ENCODE measurements at places on chromosomes 2 and 18. TPM values are rescaled to one million over a fixed set of nuclear protein-coding genes. Genes with fewer than 3 reads are reported as not detected.

TWIST2 gene
- not detected for total RNA-seq

GTF2A1L gene
- total RNA-seq: not detected

LRP1B gene
- not detected for total RNA-seq

GRCh38 chr2:119838179-119838578 is 78.5 kb downstream of the PTPN4 start:
- H3K4me1 ChIP-seq: peaks cover 44% of the 10 kb centered on the region
- H3K4me3 ChIP-seq: no peak overlapping the region
- no peak overlapping the region for H3K27ac ChIP-seq
- H3K27me3 ChIP-seq: no peaks in the 10 kb centered on the region

GRCh38 chr2:235577404-235578330 is 83.8 kb downstream of the AGAP1 start:
- DNase-seq: no peak
- no peaks in the 10 kb centered on the region for H3K4me1 ChIP-seq
- no peaks in the 10 kb centered on the region for H3K36me3 ChIP-seq
- no peaks in the 10 kb centered on the region for H3K27me3 ChIP-seq

DNA sequence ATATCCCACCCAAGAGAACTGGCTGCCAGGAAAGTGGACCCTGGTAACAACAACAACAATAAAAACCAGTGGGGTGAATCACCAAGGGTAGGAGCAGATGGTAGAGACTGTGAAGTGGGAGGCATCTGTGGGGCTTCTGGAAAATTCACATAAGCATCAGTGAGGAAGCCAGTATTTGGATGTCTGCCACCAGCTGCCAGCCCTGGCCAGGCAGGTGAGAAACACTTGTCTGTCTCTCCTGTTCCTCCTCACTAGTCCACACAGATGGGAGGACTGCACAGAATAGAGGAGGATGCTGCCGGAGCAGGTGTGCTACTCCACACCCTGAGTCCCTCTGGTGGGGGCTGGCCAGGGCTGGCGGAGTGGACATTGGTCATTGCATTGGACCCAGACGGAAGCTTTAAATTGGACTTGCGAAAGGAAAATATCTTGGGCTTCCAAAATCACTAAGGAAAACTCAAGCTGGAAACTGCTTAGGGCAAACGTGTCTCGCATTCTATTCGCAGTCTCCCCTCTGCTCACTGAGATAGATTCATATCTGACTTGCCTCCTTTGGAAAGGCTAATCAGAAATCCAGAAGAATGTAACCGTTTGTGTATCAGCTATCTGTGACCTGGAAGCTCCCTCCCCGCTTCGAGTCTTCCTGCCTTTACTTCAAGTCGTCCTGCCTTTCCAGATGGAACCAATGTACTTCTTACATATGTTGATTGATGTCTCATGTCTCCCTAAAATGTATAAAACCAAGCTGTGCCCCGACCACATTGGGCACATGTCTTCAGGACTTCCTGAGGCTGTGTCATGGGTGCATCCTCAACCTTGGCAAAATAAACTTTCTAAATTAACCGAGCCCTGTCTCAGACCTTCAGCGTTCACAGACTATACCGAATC is 69.1 kb downstream of the NAB1 start:
- H3K27me3 ChIP-seq: no peaks in the 10 kb centered on the region
- H3K4me3 ChIP-seq: peak overlapping the region; percentile 0
- no peaks in the 10 kb centered on the region for H3K36me3 ChIP-seq
- peaks cover 65% of the 10 kb centered on the region for H3K4me1 ChIP-seq
- peak; percentile 54 for DNase-seq

DNA sequence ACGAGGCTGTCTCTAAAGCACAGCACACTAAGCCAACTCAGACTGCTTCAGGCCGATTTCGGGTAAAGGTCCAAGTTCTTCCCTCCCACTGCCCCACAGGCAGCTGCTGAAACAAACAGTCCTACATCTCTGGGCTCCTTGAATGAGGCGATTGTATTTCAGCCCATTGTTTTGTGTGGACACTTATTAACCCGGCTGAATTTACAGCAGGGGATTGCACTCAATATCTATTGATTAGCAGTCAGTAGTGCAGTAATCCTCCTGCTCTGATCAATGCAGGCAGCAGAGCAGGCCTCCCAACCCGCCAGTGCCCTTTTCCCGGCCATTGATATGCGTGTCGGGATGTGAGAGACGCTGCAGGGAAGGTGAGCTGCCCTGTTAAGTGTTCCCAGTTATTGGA is 330.1 kb downstream of the CMPK2 start:
- H3K27me3 ChIP-seq: peaks cover 16% of the 10 kb centered on the region
- H3K27ac ChIP-seq: no peak overlapping the region
- H3K4me1 ChIP-seq: no peaks in the 10 kb centered on the region
- no peak overlapping the region for H3K4me3 ChIP-seq

DNA sequence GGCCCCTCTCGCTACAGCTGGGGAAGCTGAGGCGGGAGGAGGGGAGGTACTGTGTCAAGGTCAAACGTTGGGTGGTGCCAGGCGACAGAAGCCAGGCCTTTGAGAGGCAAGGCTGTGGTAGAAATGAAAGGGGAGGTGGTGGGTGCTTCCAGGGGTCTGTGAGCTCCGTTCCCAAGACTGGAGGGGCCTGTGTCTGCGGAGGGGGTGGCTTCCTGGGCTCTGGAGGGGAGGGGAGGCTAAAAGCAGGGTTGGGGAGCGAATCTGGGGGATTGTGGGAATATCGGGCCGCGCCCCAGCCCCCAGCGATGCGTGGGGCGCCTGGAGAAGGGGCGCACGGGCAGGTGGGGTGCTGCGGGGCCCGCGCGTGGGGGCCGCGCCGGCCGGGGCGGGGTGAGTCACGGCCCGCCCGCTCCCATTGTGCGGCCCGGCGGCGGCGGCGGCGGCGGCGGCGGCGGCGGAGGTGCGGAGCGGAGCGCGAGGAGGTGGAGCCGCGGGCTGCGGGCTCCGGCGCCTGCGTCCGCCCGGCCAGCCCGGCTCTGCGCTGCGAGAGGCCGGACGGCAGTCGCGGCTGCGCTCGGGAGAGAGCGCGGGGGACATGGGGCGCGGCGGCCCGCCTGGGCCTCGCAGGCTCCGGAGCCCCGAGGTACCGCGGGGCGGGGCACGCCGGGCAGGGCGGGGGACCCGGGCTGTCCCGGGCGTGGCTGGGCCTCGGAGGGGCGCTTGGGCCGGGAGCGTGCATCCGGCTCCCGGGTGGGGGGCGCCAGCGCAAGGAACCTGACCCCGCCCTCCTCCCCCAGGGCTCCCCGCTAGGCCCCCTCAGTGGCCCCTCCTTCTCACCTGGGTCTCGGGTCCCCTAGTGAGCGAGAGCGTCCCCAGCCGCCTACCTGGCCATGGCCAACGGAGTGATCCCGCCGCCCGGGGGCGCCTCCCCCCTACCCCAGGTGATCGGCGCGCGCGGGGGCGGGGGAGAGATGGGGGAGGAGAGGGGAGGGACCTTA is at the start of gene SLC4A3:
Gene SLC4A3, plus strand, starts transcription at position 528 of the 998 bp plus-strand sequence. Its CDS starts 363 bp downstream, at position 891.
- H3K36me3 ChIP-seq: no peaks in the 10 kb centered on the region
- H3K27ac ChIP-seq: no peak within 1 kb of the TSS
- H3K27me3 ChIP-seq: peaks cover 17% of the 10 kb centered on the region
- H3K4me1 ChIP-seq: peaks cover 3% of the 10 kb centered on the region

Data from activated naive CD4-positive, alpha-beta T cell treated with anti-CD3 and anti-CD28 coated beads for 36 hours (primary cell).